ENCODE measurements at places on chromosomes 2 and 18. TPM values are rescaled to one million over a fixed set of nuclear protein-coding genes. Genes with fewer than 3 reads are reported as not detected.

- no peaks in the 10 kb centered on the region for H3K36me3 ChIP-seq
- no peaks in the 10 kb centered on the region for H3K27me3 ChIP-seq
- no peak overlapping the region for H3K4me3 ChIP-seq
- no peak overlapping the region for H3K27ac ChIP-seq
- H3K4me1 ChIP-seq: no peaks in the 10 kb centered on the region
Observed at GRCh38 chr2:234444893-234445292, 52.0 kb downstream of the ARL4C start.

DNA sequence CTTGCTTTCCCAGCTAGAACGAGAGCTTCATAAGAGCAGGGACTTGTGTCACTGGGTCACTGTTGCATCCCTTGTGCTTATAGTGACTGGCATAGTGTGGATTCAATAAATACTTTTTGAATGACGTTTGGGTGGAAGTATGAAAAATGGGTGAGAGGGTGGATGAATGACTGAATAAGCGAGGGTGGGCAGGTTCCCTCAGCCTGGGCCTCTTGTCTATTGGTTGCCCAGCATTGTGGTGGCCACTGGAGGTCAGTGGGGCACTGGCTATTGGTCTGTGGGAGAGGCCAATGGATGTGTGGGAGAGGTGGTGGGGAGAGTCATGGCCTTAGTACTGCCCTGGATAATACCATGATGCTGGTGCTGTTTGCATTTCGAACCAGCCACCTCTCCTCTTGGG is 93.8 kb upstream of the SKOR2 start:
- H3K27ac ChIP-seq: no peak overlapping the region
- H3K4me1 ChIP-seq: no peaks in the 10 kb centered on the region
- DNase-seq: no peak
- H3K27me3 ChIP-seq: no peaks in the 10 kb centered on the region
- H3K4me3 ChIP-seq: no peak overlapping the region

DNA sequence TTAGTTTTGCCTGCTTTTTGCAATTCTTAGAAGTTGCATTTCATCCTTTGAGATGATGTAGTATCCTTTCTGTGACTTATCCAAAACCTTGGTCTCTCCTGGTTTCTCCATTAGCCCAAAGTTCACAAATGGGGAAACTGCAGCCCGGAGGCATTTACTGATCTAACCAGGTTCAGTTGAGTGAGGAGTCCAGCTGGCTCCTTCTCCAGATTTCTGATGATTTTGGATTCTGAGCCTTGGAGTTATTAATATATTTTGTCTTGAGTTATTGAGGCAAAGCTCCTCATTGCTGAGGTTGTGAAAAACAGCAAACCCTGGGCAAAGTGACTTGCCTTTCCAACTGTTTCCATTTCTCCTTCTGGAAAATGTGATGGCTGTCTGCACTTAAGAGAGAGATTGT is 1.7 kb downstream of the SLC1A4 start:
- H3K27ac ChIP-seq: no peak overlapping the region
- H3K36me3 ChIP-seq: no peaks in the 10 kb centered on the region
- DNase-seq: no peak
- no peaks in the 10 kb centered on the region for H3K27me3 ChIP-seq

- DNase-seq: no peak
- peaks cover 17% of the 10 kb centered on the region for H3K4me1 ChIP-seq
- no peak overlapping the region for H3K27ac ChIP-seq
- no peak overlapping the region for H3K4me3 ChIP-seq
Observed at GRCh38 chr2:109646961-109647360, 32.8 kb downstream of the SOWAHC start.

NGEF gene
- 6.3 TPM for total RNA-seq
